ENCODE measurements at places on chromosomes 1 and 21.

GRCh38 chr1:6011161-6011945 lies 19.1 kb upstream of the NPHP4 start:
- no peak for DNase-seq

DNA sequence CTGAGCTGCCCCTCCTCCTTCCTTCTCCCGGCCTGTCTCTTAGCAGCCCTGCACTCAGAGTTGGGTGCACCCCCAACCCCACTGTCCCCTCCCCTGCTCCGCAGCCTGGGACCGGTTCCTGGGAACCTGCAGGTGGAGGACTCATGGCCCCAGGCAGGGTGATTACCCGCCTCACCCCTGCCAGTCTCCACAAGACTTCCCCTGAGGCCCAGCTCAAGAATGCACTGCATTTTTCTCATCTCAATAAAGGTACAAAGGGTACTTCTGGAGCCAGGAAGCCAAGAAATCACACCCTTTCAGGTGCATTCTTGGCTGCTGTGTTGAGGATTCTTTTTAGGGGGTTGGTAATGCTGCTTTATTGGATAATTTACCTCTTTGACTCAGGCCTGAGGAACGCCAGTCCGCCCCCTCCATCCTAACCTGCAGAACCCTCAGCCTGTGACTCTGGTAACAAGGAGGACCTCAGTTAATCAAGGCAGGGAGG lies 126.3 kb upstream of the TMPRSS2 start:
- DNase-seq: no peak

DNA sequence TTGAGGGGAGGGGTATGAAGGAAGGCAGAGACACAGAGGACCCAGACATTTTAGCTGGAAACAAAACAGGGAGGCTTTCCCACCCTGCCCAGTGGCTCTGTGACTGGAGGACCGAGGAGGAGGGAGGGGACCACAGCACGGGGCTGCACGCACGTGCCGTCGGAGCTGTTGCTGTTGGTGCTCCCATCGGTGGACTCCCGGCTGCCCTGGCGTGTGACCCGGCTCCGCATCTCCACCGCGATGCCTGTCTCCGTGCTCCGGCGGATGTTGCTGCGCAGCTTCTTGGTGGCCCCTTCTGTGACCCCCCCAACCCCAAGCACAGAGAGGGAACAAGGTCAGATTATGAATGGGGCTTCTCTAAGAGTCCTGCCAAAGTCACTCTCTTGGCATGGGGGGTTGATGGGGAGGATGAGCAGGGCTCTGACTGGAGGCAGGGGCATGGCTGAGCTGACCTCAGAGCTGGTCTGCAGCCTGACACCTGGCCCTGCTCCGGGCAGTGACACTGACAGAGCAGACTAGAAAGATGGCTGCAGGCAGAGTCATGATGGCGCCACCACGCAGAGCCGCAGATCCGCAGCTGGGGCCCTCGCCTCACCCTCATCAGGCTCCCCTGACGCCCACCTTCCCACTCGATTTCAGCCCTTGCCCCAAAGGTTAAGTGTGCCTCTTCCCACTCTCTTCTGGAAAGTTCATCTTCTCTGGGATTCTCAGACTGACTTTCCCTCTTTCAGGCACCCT lies 29.6 kb downstream of the RIMS3 start:
- DNase-seq: no peak

DNA sequence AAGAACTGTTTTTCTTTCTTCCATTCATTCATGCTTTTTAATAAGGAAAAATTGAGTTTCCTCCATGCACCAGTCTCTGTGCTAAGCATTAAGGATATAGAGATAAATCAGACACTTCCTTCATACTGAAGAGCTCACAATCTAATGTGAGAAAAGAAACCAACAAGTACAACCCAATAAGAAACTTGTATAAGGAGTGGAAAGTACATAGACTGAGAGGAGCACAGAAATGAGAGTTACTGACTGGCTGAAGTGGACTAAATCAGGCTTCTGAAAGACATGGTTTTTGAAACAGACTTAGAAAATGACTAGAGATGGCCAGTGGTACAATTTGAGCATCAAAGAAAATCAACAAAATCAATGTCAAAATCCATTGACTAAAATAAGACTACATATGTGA lies 524.4 kb downstream of the PLPP3 start:
- no peak for DNase-seq

DNA sequence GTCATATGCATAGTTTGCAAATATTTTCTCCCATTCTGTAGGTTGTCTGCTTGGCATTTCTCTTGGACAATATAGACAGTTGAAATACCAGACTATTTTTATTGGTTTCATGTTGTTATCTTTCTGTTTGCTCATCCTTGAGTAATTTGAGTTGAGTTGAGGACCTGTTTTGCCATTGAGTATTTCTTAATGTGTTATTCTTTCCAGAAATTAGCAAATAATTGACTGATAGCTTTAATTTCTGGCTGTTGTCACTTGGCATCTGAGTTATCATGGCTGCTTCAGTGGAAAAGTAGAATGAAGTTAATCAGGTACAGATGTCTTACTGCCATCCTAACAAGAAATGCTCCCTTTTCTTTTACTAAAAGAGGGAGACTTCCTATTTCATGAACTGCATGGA lies 264.8 kb upstream of the DUSP10 start:
- no peak for DNase-seq

DNA sequence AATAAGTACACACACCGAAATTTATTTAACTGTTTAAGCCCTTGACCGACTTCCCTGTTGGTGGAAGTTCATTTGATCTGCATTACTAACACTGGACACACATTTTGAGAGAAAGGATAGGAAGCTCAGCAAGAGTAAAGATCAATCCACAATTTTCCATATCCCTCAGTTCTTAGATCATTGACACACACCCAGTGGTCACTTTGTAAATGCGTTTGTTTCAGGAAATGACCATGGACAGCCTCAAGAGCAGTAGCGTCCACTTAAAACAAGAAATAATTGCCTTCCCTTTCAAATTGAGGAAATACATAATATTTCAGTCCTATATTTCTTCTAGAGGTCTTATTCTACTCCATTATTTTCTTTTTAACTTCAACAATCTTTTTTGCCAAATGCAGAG lies 511.5 kb upstream of the PTBP2 start:
- no peak for DNase-seq

DNA sequence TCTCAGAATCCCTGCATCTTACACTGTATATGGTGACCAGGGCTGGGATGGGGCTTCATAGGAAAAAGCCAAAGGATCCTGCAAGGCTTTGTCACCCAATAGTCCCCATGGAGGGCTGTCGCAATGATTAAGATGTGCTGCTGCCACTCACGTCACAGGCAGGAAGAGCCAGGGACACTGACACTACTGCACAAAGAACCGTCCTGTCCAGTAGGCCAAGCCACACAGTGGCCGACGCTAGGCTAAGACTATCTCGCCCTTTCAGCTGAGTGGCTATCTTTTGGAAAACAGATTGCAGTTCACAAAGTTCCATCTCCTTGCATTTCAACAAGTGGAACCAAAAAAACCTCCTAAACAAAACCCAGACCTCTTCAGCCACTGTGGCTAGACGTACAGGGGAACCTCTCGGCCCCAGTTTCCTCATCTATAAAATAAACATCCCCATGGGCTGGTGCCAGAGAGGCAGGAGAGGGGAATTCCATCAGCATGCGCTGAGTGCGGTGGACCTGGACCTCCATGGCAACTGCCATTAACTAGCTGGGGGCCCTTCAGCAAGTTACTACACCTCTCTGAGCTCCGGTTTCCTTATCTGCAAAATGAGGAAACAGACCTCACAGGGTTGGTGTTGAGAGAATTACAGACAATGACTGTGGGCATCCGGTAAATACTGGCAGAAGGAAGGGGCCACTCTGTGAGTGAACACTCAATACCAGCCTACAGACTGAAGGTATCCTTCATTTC lies 8.7 kb downstream of the CAPZB start:
- DNase-seq: no peak

DNA sequence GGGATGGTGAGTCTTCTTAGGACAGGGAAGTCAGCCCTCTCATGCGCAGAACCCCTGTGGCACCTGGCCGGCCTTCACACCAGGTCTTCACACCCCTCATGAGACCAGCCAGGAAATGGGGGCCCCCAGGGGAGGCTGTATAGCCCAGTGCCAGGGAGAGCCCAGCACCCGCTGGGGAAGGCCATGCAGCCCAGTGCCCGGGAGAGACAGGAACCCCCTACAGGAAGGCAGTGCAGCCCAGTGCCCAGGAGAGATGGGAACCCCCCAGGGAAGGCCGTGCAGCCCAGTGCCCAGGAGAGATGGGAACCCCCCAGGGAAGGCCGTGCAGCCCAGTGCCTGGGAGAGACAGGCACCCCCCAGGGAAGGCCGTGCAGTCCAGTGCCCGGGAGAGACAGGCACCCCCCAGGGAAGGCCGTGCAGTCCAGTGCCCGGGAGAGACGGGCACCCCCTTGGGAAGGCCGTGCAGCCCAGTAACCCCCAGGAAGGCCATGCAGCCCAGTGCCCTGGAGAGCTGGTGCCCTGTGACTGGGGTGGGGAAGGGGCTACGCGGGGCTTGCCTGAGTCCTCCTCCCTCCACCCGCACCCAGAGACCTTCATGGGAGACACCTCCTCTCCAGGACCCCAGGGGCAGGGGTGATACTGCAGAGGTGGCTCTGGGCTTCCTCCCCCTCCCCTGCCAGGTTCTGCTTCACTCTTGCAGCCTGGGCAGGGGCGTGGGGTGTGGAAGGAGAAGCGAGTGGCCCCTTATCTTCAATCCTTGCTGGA lies 110.5 kb upstream of the COL6A1 start:
- DNase-seq: no peak

GRCh38 chr1:1510912-1511532 lies 940 bp upstream of the ATAD3A start:
- DNase-seq: no peak

- no peak for DNase-seq
Observed at GRCh38 chr1:165138960-165139359, 217.6 kb downstream of the LMX1A start.

- no peak for DNase-seq
Observed at GRCh38 chr21:31554511-31555022, 104.9 kb upstream of the SOD1 start.

DNA sequence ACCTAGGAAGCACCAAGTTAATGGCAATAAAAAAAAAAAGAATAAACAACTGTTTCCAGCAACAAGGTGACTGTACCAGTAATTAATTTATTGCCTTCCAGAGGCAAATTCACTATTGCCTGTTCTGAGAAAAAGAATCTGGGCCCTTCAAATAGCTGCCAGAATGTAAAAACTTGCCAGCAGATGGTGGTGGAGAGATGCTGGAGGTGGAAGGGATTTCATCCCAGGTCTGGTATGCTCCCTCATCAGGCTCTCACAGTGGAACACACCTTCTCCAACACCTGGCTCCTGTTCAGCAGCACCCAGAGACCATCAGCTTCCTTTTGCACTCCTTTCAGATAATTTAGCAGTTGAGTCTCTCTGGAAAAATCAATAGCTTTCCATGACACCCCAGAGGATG lies 792.9 kb upstream of the ADAMTS5 start:
- no peak for DNase-seq

Measured in midbrain (tissue), 1 donor.